ENCODE measurements at places on chromosomes 6 and 20.

- DNase-seq = peak; percentile 55
These were observed 361.6 kb upstream of the MARCKS start for GRCh38 chr6:113495521-113495920.

DNA sequence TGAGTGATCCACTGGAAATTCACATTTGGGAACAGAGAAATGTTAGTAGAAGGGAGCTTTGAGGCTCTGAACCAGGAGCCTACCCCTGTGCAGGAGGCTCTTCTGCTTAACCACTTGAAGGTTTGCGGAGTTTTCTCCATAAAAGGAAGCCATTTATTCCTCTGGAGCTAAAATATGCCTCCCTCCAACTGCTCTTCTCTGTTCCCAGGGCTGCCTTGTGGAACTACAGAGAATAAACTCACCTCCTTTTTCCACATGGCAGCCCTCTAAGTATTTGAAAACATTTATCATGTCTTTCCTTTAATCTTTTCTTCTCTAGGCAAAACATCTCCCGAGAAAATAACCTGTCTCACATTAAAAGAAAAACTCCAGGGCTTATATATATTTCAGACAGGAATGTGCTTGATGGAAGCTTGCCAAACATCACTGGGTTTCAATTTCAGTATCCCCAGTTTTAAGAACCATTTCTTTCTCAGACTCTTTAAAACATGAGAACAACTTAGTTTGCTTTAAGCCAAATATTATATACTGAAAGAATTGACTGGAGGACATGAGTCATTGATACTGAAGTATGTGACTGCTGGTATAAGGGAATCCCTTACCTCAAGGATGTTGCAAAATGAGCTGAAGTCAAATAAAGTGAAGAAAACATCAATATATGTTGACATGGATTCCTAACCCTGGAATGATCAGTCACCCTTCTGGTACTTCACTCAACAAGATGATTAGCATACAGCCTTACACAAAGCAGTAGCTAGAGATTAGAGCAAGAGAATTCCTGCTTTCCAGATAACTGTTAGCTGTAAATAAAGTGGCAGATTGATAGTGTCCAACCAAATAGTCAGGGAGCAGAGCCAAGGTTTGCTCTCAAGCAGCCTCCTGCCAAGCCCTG is 74.0 kb downstream of the ZBTB2 start:
- DNase-seq = peak; percentile 76

GRCh38 chr20:25136643-25137559 is 55.0 kb upstream of the VSX1 start:
- DNase-seq = peak; percentile 95

GRCh38 chr20:4601630-4602296 is 119.9 kb upstream of the PRND start:
- peak; percentile 61 for DNase-seq

DNA sequence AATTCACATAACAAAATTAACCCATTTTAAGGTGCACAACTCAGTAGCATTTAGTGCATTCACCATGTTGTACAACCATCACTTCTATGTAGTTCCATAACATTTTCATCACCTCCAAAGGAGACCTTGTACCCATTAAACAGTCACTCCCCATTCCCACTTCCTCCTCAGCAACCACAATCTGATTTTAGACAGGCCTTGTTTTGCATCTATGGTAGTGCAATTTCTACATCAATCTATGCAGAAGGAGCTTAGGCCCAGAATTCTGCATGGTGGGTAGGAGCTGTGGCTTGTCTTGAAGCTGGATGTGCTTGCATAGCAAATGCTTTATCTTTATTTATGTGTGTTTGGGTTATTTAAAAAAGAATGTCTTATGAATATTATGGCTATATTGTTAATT is 13.5 kb upstream of the HLA-DQA1 start:
- DNase-seq = no peak

DNA sequence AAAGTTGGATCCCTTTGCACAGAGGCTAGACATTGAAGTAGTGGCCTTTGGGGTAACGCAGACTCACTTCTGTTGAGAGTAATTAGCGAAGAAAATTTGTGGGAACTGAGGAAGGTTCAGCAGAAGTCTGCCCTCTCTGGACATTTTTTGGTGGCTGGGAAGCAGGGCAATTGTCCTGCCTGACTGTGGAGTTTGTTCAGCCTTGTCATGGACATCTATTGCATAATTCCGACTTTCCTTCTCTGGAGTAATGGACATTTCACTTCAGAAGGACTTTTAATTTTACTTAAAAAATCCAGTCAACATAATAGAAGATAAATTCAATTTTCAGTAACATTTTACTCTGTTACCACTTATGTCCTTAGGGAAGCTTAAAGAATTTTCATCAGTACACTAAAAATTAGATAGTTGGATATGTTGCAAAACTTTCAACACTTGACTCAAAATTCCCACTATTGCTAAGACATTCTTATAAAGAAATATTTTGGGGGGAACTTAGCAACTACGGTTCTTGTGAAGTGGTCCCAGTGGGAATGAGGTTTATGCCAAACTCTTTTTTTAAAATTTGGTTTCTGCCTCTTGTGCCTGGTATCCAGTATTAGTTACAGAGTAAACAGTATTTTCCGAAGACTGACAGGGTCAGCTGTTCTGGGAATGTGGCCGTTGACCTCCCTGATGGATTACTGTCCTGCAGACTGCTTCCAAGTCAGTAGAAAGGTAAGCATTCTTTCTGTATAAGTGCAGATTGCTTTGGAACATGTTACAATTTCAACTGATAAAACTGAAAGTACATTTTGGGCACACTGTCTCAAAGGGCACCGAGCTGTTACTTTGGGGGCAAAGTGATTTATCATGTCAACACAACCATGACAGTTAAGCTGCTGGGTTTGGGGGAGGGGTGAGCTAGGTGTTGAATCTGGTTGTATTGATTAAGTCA is 100.6 kb upstream of the MLIP start:
- DNase-seq = peak; percentile 41

GRCh38 chr6:128648022-128648598 is 127.7 kb upstream of the PTPRK start:
- no peak for DNase-seq

DNA sequence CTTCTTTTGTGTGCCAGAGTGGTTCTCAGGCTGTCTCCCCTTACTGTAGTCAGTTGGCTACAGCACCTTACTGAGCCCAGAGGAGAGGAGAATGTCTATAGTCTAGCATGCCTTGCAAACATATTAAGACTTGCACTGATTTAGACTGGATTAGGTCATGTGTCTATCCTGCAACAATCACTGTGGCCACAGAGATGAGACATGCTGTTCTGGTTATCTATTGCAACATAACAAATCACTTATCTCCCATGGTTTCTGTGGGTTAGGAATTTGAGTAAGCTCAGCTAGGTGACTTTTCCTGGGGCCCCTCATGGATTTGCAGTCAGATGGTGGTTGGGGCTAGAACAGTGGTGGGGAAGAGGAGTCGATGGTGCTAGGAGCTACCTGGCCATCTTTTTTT is 261.3 kb downstream of the SOD2 start:
- DNase-seq = no peak

DNA sequence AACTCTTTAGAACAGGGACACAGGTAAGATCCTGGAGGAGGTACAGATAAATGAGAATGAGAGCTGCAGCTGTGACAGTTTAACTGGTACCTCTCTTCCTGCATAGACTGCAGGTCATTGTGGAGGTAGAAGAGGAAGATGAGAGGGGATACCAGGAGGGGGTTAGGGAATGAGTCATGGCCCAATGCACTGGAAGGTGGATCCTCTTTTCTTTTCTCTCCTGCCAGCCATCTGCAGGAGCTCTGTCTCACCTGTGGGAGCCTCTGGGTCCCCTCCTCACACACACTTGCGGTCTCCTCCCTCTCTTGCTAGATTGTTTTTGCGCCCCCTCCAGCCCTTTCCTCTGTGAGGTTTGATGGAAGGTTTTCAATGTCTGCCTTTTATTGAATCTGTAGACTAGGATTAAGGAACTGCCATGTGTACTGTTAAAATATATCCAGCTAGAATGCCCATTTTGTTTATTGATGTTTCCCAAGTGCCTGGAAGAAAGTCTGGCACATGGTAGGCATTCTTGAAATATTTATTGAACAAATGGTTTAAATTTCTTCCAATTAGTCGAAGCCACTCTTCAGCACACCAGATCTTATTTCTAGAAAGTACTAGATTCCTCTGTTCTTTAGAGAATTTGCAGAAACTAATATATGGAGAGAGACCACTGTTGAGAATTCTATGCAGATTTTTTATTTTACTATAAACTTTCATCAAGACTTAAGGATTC is 13.0 kb downstream of the C6orf163 start:
- DNase-seq = peak; percentile 45

DNA sequence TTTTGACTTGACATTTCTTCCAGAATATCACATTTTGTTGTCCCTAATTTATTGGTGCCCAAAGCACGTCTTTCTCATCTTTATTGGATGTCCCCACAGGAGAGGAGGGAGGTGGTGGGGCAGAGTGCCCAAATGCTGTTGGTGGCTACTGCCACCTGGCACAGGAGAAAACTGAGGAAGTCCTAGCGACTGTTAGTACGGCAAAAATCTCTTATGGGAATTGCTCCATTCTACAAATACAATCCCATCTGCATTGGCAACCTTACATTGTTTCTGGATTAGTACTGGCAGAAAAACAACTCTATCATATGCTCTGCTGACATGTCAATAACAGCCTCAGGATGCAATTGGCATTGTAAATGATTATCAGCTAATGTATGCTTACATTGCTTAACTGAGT is 235.4 kb upstream of the IRAK1BP1 start:
- DNase-seq = no peak

- no peak for DNase-seq
These were observed 285.6 kb downstream of the CDKAL1 start for GRCh38 chr6:20819774-20820400.

GRCh38 chr6:88561034-88561953 is 395.1 kb upstream of the CNR1 start:
- DNase-seq = no peak

- DNase-seq = no peak
These were observed 27.1 kb downstream of the SPACA1 start for GRCh38 chr6:88074791-88075190.

- no peak for DNase-seq
These were observed 112.4 kb downstream of the FOXO3 start for GRCh38 chr6:108673153-108673552.

DNA sequence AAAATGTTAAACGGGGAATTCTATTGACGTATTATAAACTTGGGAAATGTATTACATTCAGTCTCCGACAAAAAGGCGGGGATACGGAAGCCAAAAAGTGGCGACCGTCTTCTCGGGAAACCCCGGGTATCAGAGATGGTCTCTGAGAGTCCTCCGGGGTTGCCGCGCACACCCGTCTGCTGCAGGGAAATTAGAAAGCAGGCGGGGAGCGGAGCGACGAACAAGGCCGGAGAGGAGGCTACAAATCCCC is 1.5 kb downstream of the SALL4 start:
- no peak for DNase-seq

DNA sequence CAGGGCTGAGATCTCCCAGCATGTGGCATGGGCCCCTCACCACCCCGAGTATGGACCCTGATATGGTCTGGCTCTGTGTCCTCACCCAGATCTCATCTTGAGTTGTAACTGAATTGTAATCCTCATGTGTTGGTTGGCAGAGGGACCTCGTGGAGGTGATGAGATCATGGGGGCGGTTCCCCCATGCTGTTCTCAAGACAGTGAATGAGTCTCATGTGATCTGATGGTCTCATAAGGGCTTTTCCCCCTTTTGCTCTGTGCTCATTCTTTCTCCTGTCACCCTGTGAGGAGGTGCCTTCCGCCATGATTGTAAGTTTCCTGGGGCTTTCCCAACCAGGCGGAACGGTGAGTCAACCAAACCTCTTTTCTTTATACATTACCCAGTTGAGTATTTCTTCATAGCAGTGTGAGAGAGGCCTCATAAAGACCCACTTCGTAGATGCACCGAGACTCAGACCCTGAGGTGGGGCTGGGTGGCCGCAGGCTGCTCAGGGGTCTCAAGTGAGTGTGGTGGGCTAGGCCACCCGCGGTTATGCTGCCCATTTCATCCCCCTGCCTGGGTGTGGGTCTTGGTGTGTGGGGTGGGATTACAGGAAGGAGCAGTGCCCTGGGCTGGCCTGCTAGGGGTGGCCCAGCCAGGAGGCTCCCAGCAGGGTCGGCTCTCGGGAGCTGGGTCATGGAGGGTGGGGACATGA is 26.2 kb upstream of the GATA5 start:
- DNase-seq = peak; percentile 3

DNA sequence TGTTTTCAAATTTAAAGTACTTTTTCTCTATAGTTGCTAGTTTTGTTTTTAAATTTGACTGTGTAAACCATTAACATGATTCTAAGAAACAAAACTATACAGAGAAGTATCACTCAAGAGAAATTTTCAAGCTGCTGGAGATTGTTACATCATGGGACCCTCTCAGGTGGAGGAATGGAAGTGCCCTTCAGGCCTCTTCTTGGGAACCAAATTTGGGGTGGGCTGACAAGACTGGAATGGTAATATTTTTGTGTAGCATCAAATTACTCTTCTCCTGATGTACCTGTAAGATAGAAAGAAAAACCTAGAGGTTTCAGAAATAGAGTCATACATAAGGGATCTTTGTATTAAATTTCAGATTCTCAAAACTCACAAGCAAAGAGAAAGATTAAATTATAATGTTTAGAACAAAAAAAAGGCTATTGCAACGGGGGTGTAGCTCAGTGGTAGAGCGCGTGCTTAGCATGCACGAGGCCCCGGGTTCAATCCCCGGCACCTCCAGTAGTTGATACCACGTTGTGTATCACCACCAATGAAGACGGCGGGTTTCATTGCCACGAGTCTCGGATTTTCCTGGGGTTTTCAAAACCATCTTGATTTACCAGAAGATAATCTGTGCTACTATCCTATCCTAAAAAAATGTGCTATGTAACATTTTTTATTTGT is 193.7 kb downstream of the GPX5 start:
- DNase-seq = peak; percentile 21

GRCh38 chr6:502761-503160 is 111.2 kb downstream of the IRF4 start:
- no peak for DNase-seq

DNA sequence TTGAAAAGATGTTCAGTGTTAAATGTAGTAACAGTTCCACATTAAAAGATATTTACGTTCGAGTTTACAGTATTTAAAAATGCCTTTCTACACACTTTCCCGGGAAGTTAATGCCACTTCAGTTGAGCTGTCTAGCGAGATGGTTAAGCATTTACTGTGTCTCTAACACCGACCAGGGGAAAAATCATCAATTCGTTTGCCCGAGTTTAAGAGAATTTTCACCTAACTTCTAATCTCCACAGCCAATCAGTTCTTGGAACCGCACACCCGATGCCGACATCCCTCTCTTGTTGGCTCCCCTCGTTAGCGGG is 58.2 kb downstream of the FAM217A start:
- no peak for DNase-seq

DNA sequence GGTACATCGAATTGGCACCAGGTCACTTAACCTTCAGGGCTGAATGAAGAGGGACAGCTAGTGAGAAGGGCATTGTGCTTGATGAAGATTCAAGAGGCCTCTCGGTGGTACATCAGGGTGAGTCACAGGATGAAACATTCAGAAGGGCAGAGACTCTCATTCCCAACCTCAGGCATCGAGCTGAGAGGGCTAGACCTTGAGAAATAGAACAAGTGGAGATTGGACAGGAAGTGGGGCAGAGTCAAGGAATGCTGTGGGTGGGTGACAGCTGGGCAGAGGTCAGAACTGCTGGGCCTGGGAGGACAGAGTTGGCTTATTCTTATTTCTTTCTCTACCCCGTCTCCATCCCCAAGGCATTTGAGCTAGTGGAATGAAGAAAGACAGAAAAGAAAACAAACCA is 126.0 kb downstream of the SCML4 start:
- DNase-seq = peak; percentile 85

GRCh38 chr20:33162313-33162712 is 5.6 kb upstream of the BPIFA2 start:
- DNase-seq = no peak
